ENCODE measurements at places on chromosomes 7 and 10. TPM values are rescaled to one million over a fixed set of nuclear protein-coding genes. Genes with fewer than 3 reads are reported as not detected.

SPDYE3 gene
- not detected for total RNA-seq

ZDHHC6 gene
- total RNA-seq: 24.3 TPM

MLXIPL gene
- total RNA-seq: 16.2 TPM

AKR1C8 gene
- total RNA-seq: not detected

SLC35B4 gene
- 13.7 TPM for total RNA-seq

PRSS1 gene
- 4.6 TPM for total RNA-seq

GRCh38 chr7:80231707-80232106, 97.1 kb downstream of the GNAI1 start:
- no peaks in the 10 kb centered on the region for H3K36me3 ChIP-seq
- DNase-seq: no peak
- no peaks in the 10 kb centered on the region for H3K4me1 ChIP-seq
- H3K27me3 ChIP-seq: no peaks in the 10 kb centered on the region

DNA sequence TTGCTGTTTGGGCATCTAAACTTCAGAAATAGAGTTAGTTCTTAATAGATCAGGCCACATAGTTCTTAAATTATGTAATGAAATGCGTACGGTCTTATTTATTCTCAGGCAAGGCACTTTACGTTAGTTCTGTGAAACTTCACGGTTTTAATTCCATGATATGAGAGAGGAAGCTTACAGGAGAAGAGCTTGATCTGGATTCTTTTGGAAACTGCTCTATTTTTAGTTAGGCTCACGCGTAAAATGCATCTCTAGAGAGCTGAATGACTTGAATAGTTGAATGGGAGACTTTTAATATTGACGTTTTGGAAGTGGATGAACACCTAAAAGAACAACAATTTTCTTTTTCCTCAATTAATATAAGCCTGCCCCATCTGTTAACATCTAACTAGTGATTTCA, 71.1 kb downstream of the PRKG1 start:
- no peaks in the 10 kb centered on the region for H3K36me3 ChIP-seq
- DNase-seq: no peak
- H3K27ac ChIP-seq: no peak overlapping the region
- no peaks in the 10 kb centered on the region for H3K27me3 ChIP-seq
- no peak overlapping the region for H3K4me3 ChIP-seq

- no peaks in the 10 kb centered on the region for H3K4me1 ChIP-seq
- DNase-seq: no peak
- no peaks in the 10 kb centered on the region for H3K36me3 ChIP-seq
- no peak overlapping the region for H3K4me3 ChIP-seq
Observed at GRCh38 chr7:102063690-102064180, 222.9 kb upstream of the SH2B2 start.

DNA sequence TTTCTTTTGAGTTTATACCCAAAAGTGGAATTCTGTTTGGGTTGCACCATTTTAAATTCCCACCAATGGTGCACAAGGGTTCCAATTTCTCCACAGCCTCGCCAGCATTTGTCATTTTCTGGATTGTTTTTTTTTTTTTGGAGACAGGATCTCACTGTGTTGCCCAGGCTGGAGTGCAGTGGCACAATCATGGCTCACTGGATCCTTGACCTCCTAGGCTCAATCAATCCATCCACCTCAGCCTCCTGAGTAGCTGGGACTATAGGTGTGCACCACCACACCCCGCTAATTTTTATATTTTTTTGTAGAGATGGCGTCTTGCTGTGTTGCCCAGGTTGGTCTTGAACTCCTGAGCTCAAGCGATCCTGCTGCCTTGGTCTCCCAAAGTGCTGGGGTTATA, 46.6 kb downstream of the CUX1 start:
- peaks cover 14% of the 10 kb centered on the region for H3K4me1 ChIP-seq
- H3K27me3 ChIP-seq: no peaks in the 10 kb centered on the region
- no peak for DNase-seq
- H3K27ac ChIP-seq: no peak overlapping the region

DNA sequence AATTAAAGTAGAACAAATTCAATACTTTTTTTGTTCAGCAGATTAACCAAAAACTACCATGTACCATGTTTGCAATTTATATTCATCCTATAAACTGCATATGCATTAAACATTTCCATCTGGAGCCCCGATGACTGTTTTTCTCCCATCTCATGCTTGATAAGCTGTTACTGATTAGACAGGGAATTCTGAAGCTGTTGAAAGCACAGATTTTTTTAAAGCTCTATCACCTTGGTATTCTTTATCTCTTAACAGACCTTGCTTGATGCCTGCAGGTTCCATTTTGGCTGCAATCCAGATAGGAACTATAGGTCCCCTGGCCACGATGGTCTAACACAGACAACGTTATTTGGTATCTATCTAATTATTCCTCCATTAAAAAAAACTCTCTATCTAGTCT, 961.7 kb downstream of the CNTNAP2 start:
- no peak overlapping the region for H3K27ac ChIP-seq
- no peak for DNase-seq
- H3K4me1 ChIP-seq: no peaks in the 10 kb centered on the region
- no peak overlapping the region for H3K4me3 ChIP-seq
- no peaks in the 10 kb centered on the region for H3K27me3 ChIP-seq
- no peaks in the 10 kb centered on the region for H3K36me3 ChIP-seq

GRCh38 chr7:13540429-13540828, 449.0 kb downstream of the ETV1 start:
- H3K4me1 ChIP-seq: no peaks in the 10 kb centered on the region
- no peaks in the 10 kb centered on the region for H3K36me3 ChIP-seq
- H3K27ac ChIP-seq: no peak overlapping the region

DNA sequence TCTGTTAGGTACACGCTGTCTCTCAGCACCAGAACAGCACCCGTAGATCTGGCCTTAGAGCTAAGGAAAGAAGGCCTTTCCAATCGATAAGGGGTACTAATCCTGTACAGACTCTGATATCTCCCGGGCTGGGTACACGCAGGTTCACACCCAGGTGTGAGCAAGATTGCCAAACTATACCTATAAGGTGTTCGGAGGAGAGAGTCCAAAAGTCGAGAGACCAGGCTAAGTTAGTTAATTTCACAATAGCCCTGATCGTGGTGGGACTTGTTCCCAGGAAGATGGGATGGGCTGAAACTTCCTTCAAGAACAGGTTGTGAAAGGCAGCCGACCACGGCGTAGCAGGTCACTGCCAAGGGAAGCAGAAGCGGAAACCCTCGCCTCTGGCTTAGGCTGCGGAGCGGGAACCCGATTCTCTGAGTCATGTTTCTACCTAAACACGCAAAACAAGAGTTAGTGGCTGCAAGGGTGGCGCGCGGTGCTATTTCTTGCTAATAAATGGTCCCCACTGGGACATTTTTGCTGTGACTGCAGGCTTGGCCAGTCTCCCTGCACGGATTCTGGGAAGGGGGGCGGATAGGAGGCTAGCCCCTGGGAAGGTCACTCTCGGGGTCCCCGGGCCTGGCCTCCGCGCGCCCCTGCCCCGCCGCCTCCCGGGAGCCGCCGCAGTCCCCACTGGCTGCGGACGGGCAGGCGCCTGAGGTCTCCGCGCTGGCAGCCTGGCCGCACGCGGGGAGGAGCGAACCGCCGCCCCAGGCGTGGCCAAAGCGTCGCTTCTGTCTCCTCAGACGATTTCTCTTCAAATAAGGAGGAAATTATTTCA, 75.4 kb upstream of the PDSS1 start:
- H3K27me3 ChIP-seq: no peaks in the 10 kb centered on the region
- H3K36me3 ChIP-seq: no peaks in the 10 kb centered on the region
- DNase-seq: peak; percentile 33
- H3K4me3 ChIP-seq: peak overlapping the region; percentile 50

DNA sequence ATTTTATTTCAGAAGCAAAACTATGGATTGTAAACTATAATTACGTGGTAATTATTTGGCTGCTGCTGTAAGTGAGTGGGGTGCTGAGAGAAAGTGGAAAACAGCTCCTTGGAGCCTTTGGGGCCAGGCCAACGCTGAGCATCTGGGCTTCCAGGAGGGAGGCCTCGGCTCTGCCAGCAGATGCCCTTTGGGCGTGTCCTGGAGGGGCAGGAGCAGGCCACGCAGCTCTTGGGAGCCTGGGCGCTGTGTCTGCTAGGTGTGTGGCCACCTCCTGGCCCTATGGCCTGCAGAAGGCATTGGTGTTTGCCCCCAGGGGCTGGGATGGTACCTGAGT, 423.3 kb downstream of the GLRX3 start:
- DNase-seq: no peak
- H3K27me3 ChIP-seq: no peaks in the 10 kb centered on the region
- H3K27ac ChIP-seq: no peak overlapping the region
- no peaks in the 10 kb centered on the region for H3K36me3 ChIP-seq
- no peaks in the 10 kb centered on the region for H3K4me1 ChIP-seq

GRCh38 chr7:137958470-137959431, 43.1 kb downstream of the CREB3L2 start:
- no peak overlapping the region for H3K4me3 ChIP-seq
- peaks cover 8% of the 10 kb centered on the region for H3K36me3 ChIP-seq
- peak overlapping the region; percentile 51 for H3K27ac ChIP-seq
- peaks cover 92% of the 10 kb centered on the region for H3K4me1 ChIP-seq
- no peaks in the 10 kb centered on the region for H3K27me3 ChIP-seq

- H3K4me3 ChIP-seq: no peak overlapping the region
- DNase-seq: no peak
- no peak overlapping the region for H3K27ac ChIP-seq
- no peaks in the 10 kb centered on the region for H3K27me3 ChIP-seq
- H3K36me3 ChIP-seq: no peaks in the 10 kb centered on the region
Observed at GRCh38 chr10:101241840-101242707, 12.8 kb upstream of the LBX1 start.

- H3K27ac ChIP-seq: no peak overlapping the region
- H3K4me3 ChIP-seq: no peak overlapping the region
- DNase-seq: no peak
- H3K27me3 ChIP-seq: no peaks in the 10 kb centered on the region
- no peaks in the 10 kb centered on the region for H3K36me3 ChIP-seq
Observed at GRCh38 chr10:86264481-86265231, 101.9 kb downstream of the GRID1 start.

DNA sequence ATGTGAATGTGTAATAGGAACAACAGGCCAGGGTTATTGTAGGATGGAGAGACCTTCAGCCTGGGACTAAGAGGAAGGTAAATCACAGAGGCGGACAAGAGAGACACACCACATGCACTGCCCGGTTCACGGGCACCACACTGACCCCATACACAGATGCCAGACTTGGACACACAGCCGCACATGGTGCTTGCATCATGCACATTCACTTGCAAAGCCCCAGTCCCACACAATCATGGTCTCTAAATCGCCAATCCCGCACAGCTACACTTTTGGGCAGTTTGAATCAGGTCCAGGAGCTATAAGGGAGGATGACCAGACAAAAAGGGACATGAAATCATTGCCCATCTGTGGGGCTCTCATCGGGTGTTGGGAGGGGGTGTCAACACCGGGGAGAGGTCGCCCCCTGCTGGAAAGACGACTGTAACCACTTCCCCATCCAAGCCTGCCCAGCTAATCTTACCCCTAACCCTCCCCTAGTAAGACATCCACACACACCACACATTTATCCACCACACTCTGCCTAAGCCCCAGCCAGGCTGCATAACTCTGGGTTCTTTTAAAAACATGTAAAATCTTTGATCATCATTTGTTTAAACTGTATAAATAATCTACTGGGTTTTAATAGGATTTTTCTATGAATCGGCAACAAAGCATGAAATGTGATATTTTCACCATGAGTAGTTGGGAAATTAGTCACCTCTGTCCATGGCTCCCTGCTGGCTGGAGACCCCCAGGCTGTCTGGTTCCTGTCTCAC, 40.5 kb upstream of the SLF2 start:
- no peak overlapping the region for H3K4me3 ChIP-seq
- no peaks in the 10 kb centered on the region for H3K36me3 ChIP-seq
- H3K27me3 ChIP-seq: no peaks in the 10 kb centered on the region
- no peak overlapping the region for H3K27ac ChIP-seq
- H3K4me1 ChIP-seq: no peaks in the 10 kb centered on the region

DNA sequence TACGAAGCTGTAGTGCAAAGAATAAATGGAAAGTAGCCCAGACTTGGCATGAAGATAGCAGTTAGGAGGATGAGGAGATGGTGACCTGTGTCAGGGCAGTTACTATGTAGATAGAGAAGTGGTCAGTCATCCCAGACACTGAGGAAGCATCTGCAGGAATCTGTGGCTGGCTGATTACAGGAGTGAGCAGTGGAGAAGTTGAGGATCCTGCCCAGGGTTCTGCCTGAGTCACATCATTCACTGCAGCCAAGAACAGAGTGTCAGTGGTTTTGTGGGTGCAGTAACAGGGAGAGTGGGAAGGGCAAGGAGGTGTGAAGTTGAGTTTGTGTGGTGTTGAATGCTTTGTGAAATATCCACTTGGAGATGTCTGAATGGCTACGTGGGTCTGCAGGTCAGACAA, 676.4 kb upstream of the NRP1 start:
- H3K4me1 ChIP-seq: no peaks in the 10 kb centered on the region
- no peaks in the 10 kb centered on the region for H3K27me3 ChIP-seq
- H3K27ac ChIP-seq: no peak overlapping the region

- no peak for DNase-seq
- H3K36me3 ChIP-seq: no peaks in the 10 kb centered on the region
- H3K4me3 ChIP-seq: no peak overlapping the region
- no peak overlapping the region for H3K27ac ChIP-seq
Observed at GRCh38 chr7:96591159-96591899, 118.3 kb downstream of the SEM1 start.

GRCh38 chr10:93259126-93259525, 185.4 kb downstream of the CYP26A1 start:
- no peak overlapping the region for H3K4me3 ChIP-seq
- H3K27me3 ChIP-seq: no peaks in the 10 kb centered on the region
- no peaks in the 10 kb centered on the region for H3K36me3 ChIP-seq
- no peak overlapping the region for H3K27ac ChIP-seq

GRCh38 chr10:132142396-132143161, 44.2 kb upstream of the DPYSL4 start:
- H3K4me3 ChIP-seq: no peak overlapping the region
- H3K36me3 ChIP-seq: no peaks in the 10 kb centered on the region
- H3K4me1 ChIP-seq: no peaks in the 10 kb centered on the region
- H3K27ac ChIP-seq: no peak overlapping the region

All from tibial nerve (tissue), 4 donors.